ENCODE measurements at places on chromosomes 16 and 17.

GRCh38 chr17:61307905-61308886 lies 91.4 kb upstream of the TBX2 start:
- DNase-seq, result no peak

GRCh38 chr17:42598905-42599304 lies 10.3 kb downstream of the RETREG3 start:
- DNase-seq, result no peak

- no peak for DNase-seq
Measured at GRCh38 chr16:11880007-11880406, 28.7 kb upstream of the RSL1D1 start.

- no peak for DNase-seq
Measured at GRCh38 chr16:86557587-86557986, 2.6 kb upstream of the MTHFSD start.

GRCh38 chr17:70407506-70407905 lies 238.2 kb downstream of the KCNJ2 start:
- no peak for DNase-seq

DNA sequence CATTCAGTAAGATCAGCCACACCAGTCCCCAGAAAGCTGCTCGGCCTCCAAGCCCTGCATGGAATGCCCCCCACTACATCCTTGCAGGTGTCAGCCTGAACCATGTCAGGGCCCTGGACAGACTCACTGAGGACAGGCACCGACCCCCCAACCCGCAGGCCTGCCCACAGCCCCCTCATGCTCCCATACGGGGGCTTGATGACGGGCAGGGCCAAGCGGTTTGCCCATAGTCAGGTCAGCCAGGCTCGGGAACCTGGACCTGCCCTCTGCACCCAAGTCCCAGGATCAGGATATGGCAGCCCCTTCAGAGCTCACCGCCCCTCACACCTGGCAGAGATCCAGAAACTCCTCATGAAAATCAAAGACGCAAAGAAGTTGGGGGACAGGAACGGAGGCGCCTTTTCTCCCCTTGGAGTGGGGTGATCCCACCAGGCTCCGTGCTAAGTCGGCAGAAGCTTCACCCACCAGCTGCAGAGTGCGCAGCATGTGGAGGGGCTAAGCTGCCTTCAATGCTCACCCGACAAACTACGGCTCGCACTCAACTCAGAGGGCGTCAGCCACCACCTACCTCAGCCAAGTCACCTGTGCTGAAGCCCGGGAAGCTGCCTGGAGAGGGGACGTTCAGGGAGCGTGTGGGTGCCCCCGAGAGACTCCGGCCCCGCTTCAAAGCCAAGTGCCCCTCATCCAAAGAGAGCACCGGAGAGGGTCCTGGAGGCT lies 26.5 kb downstream of the GNPTG start:
- no peak for DNase-seq
